ENCODE measurements at places on chromosomes 1 and 21.
A peak's percentile ranks its signal among the peaks of the same experiment; 100 is the strongest.

- no peak for DNase-seq
These were observed 22.9 kb upstream of the SUMO3 start for GRCh38 chr21:44840771-44841170.

GRCh38 chr1:189180057-189180456 lies 1297.6 kb downstream of the BRINP3 start:
- no peak for DNase-seq

- no peak for DNase-seq
These were observed 19.9 kb downstream of the ADORA1 start for GRCh38 chr1:203147376-203147775.

DNA sequence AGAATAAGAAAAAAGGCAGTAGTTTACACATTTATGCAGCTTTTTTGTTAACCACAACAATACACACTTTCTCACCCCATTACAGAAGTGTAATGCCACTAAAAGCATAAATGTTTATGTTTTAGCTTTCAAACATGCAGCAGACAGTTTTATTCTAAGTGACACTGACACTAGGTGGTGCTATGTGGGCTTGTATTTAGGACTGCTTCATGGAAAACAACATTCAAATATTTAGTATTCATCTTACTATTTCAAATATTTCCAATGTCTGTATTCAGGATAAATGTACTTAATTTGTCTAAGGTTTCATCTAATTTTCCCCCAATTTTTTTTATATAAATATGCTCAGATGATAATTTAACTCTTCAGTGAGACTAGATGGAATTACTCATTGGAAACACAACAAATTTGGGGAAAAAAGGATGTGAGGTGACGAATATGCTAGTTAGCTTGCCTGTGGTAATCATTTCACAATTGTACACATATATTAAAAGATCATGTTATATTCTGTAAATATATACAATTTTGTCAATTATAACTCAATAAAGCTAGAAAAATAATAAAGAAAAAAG lies 71.4 kb downstream of the USP1 start:
- DNase-seq = no peak

- no peak for DNase-seq
These were observed 8.0 kb downstream of the BATF3 start for GRCh38 chr1:212691561-212692071.

DNA sequence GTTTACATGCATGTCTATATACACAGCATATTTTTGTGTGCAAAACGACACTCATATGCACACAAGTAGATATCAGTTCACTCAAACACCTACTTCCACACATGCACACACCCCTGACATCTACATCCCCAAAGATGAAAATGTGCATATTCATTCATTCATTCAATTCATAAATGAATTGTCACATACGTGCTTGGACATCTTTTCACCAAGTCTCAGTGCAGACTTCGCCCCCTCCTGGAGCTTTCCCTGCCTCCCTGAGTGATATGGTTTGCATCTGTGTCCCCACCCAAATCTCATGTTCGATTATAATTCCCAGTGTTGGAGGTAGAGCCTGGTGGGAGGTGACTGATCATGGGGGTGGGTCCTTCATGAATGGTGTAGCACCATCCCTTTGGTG lies 53.1 kb downstream of the CAMK2N1 start:
- no peak for DNase-seq

DNA sequence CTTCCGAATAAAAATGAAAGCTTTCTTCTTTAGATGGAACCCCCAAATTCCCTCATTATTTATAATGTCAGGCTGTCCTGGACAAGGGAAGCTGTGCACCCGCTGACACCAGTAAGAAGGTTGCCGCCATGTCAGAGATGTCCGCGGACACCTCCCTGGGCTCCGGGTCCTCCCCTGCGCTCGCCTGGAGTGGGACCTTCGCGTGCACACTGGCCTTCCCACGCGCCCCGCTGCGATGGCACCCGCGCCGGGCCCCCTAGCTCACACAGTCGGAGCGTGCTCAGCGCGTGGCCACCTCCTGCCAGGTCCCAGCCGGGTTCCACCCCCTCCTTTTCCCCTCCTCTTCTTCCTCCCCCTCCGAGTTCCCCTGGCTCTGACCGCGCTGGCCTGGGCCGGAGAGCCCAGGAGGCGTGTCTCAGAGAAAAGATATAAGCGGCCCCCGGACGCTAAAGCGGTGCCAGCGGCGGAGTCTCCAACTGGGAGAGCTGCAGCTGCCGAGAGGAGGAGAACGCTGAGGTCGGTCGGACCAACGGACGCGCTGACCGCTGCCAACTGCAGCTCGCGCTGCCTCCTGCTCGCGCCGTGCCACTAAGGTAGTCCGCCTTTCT lies at the start of gene G0S2:
Gene G0S2 (plus strand): TSS at position 456 of the 608 bp plus-strand sequence. CDS start 273 bp downstream, outside the sequence.
- no peak for DNase-seq

DNA sequence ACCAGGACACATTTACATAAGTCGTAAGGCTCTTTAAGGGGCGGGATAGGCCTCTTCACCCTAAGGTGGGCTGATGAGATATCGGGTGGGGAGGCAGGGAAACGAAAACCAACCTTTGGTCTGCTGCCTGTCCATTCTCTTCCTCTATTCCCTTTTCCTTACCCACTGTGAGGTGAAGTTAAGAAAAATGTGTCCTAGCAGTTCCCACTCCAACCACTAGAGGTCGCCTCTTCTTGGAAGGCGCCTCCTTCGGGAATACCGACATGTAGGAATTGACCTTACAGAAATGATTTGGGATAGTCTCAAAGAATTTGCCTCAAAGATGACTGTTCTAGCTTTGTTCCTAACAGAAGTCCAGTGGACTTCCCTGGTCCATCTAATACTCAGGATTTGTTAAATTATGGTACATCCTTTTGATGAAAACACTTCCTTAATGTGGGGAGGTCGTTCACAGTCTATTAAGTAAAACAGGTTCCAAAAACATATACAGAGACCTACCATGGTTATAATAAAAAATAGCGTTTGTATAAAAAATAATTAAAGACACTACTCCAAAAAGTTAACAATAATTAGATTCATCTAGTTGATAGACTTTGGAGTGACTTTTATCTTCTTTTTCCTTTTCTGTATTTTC lies 14.1 kb downstream of the AZIN2 start:
- no peak for DNase-seq

- DNase-seq = no peak
These were observed 197.5 kb upstream of the KIAA0040 start for GRCh38 chr1:175390081-175390481.

DNA sequence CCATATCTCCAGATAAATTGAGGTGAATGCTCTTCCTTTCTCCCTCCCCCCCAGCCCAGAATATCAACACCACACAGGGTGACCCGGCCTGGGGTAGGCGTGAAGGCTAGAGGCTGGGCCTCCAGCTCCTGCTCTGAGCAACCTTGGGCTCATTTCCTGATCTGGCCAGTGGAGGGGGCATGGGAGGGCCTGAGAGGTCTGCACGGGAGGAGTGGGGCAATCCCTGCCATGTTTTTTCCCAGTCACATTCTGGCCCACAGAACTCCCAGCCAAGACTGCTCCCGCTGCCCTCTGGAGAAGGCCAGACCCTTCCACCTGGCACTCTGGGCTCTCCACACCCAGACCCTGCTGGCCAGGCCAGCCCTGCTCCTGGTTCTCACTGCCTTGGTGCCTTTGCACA lies 3.9 kb downstream of the CLDN19 start:
- DNase-seq = no peak

- no peak for DNase-seq
These were observed 86.4 kb upstream of the C1orf21 start for GRCh38 chr1:184300446-184300845.

- DNase-seq = no peak
These were observed 454.6 kb upstream of the RUNX1 start for GRCh38 chr21:35503671-35504070.

GRCh38 chr1:113783254-113784103 lies 24.2 kb upstream of the PHTF1 start:
- peak; percentile 42 for DNase-seq

DNA sequence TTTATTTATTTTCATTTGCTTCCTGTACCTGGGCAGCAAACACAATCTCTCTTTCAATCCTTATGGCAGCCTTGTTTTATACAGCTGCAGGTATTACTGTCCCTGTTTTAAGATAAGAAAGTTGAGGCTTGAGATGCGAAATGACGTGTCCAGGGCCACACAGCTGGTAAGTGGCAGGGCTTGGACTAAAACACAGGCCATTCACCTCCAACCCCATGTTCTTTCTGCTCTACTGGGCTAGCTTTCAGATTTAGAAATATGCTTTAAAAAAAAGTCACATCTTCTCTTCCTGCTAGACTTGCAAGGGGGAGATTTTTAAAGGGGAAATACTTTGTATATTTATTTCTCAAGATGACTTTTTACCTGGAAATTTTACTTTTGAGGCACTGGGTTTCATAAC lies 62.8 kb downstream of the CNST start:
- no peak for DNase-seq

DNA sequence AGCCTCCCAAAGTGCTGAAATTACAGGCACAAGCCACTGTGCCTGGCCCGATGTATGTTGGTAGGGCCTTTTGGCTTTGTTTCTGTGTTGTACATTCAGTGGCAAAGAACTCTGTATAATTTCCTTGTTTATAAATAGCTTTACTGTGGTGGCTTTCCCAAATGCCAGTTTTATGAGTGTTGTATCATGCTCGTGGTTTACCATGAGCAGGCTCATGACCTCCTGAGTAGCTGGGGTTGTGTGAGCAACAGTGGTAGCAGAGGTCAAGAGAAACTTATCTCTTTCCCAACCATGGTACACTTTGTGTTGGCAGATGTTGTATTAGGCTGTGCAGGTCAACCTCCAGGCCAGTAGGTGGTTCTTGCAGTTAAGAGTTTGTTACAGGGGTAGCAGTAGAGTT lies 420.4 kb upstream of the BEND5 start:
- no peak for DNase-seq

DNA sequence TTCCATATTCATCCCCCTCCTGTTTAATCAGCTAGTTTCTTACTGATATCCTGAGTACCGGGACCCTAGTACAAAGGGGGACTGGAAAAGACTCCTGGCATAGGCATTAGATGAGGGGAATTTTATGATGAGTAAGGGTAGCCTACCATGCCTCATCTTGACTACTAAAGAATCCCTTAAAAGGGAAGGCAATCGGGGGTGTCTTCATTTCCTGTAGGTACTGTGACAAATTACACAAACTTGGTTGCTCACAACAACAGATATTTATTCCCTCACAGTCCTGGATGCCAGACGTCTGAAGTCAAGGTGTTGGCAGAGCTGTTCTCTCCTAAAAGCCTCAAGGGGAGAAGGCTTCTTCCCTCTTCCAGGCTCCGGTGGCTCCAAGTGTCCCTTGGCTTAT lies 28.9 kb upstream of the RUNX1 start:
- no peak for DNase-seq

DNA sequence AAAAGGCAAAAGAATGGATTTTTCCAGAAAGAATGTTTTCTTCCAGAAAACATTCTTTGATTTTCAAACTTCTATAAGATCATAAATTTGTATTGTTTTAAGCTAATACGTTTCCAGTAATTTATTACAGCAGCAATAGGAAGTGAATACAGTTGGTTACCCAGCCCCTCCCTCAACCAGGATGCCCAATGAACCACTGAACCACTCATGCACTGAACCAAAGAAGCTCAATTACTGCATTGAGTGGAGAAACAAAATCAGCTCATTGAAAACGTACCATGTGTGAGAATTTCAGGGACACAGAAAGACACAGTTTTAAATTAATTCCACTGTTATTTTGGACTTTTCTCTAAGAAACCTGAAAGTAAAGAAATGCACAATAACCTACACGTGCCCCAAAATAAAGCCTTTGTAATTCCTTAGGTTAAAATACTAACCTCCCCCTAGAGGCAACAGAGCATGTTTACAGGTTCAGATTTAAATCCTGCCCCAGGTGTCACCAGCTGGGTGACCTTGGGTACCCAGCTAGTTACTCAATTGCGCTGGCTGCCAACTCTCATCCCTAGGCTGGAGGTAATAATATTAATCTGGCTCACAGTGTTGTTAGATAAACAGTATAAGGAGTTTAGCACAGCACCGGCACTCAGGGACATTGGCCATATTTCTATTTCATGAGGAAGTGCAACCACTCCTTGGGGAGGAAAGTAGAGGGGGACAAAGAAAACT lies 111.7 kb downstream of the NMNAT2 start:
- no peak for DNase-seq

GRCh38 chr1:236287757-236288619 lies 6.2 kb upstream of the ERO1B start:
- DNase-seq = no peak

- no peak for DNase-seq
These were observed 720.2 kb downstream of the LTN1 start for GRCh38 chr21:28272272-28272992.

DNA sequence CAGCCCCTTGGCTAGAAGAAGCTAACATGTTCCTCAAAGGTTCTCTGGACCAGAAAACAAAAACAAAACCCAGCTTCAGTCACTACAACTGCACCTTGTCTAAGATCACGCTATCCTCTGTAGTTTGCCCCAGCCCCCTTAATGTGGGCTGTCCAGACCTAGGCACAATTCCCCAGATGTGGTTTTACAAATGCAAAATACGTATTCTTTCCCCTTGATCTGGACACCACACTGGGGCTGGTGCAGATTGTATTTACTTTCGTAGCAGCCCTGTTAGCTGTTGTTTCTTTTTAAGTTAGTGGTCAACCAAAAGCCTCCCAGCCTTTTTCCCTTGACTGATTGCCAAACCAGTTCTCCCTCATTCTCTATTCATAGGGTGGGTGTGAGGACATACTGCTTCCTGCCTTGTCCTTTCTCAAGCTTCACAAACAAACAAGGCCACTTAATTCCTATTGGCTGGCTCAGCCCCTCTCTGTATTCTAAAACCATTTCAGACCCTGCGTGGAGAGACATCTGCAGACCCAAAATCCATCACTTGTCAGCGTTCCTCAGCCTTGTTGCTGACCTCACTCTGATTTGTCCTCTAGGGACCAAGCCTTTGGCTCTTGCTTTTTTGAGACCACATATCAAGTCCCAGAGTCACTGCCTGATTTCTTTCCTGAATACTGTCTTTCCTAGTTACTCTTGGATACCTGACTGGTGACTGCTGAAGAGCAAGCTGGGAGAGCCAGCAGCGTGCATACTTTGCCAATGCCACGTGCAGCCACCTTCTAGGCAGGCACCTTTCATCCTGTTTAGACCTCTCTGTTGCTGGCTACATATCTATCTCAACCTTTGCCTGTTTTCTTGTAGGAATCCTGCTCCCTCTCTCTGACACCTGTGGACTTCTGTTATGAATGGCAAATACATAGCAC lies 96.4 kb upstream of the RAB3GAP2 start:
- DNase-seq = no peak

- DNase-seq = no peak
These were observed 31.1 kb upstream of the IGSF5 start for GRCh38 chr21:39713905-39714304.

GRCh38 chr21:46634966-46635323 lies 529 bp upstream of the PRMT2 start:
- no peak for DNase-seq
